Left forelimb (tissue), 1 donor: ENCODE measurements at places on chromosomes 1 and 21.

DNA sequence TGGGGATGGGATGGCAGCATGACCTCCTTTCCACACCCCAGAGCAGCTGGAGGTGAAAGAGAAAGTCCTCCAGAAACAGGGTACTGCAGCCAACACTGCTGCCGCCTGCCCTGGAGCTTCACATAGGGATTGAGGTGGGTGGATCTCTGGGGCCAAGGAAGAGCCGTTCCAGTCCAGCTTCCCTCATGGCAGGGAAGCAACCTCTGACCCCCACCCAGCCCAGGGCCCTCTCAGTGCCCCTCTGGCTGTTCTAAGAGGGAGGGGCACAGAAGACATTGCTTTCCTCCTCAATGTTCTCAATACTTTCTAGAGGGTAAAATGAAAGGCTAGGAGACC lies 5.7 kb downstream of the KIF21B start:
- DNase-seq, result no peak

DNA sequence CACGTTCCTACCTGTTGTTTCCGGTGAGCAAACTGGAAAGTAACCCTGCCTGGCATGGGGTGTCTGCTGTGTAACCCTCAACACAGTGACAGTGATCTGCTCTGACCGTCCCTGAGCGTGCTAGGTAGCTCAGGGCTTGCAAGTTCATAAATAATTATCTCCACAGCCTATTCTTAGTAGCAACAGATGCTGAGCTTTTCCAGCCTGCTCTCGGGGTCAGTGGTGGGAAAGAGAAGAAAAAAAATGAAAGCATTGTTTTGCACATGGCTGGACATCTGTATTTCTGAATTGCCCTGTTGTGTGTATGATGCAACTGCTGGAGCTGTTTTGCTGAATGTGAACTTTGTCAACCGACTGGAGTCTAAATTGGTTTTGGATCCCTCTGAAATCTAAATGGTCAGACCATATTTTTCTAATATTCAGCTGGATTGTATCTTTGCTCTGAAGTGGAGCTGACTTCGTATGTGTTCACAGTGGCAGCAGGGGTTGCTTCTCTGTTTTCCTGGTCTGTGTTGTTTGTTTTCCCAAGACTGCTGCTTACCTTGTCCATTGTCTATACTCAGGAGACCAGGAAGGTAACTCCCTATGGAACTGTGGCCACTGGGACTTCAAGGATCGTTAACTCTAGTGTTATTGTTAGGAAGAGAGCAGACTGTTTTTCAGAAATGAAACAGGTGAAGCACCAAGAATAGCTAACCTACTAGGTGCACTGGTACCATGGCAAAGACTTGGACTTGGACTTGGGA lies 27.0 kb downstream of the TGFB2 start:
- no peak for DNase-seq

DNA sequence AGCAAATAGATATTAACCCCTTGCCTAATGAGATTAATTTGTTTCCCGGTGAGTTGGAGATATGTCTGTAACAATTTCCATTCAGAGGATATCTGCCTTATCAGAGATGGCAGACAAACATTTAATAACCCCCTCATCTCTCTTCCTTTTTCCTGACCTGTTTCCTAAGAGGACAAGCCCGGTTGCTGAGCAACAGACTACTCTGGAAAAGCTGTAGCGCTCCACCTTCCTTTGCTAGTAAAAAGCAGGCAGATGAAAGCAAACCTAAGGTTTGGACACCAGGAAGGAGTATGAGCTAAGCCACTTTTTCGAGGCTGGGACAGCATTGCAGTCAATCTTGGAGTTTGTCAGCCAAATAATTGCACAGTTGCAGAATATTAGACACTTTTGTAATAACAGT lies 82.4 kb downstream of the RGS21 start:
- DNase-seq, result no peak

DNA sequence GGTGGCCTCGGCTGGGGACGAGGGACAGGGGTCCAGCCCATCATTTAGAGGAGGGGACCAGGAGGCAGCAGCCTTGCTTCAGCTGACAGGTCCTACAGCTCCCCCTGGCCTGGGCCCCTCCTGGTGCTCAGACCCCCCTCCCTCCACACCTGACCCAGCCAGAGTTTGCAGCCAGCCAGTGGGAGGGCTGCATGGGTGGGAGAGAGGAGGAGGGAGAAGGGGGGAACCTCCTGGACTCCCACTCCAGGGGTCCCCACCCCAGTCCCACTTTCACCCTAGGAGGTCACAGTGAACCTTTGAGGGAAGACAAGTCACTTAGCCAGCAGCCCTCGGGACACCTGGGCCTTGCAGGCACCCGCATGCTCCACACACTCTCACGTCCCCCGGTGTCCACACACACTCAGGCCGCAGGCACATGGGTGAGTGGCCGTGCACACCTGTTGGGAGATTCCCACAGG lies 108.9 kb upstream of the ZBTB40 start:
- no peak for DNase-seq

- no peak for DNase-seq
Observed at GRCh38 chr1:91631718-91632330, 131.2 kb downstream of the CDC7 start.

DNA sequence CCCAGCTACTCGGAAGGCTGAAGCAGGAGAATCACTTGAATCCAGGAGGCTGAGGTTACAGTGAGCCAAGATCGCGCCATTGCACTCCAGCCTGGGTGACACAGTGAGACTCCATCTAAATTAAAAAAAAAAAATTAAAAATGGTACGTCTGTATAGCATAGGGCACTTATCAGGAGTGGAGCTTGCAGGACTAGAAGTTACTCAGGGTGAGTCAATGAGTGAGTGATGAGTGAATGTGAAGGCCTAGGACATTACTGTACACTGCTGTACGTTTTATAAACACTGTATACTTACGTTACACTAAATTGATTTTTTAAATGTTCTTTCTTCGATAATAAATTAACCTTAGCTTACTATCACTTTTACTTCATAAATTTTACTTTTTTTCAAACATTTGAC lies 183.6 kb downstream of the NR5A2 start:
- no peak for DNase-seq

DNA sequence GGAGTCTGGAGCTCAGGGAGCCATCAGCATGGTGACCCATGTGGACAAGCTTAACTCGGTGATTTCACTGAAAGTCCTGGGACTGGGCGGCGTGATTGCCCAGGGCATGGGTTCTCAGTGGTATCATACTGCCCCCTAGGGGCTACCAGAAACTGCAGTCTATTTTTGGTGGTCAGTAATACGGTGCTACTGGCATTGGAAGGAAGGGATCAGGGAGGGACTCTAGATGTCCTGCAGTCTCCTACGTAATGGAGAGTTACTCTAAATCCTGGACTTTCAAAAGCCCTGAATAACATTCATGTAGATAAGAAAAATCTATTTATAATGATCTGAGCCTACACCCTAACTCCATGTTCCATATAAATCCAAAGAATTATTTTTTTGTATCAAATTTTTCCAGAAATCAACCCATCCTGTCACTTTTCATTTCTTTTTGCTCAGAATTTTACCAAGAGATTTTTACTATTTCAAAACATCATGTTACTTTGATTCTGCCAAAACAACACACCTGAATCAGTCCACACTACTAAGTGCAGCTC lies 37.3 kb downstream of the PABPC4 start:
- no peak for DNase-seq

DNA sequence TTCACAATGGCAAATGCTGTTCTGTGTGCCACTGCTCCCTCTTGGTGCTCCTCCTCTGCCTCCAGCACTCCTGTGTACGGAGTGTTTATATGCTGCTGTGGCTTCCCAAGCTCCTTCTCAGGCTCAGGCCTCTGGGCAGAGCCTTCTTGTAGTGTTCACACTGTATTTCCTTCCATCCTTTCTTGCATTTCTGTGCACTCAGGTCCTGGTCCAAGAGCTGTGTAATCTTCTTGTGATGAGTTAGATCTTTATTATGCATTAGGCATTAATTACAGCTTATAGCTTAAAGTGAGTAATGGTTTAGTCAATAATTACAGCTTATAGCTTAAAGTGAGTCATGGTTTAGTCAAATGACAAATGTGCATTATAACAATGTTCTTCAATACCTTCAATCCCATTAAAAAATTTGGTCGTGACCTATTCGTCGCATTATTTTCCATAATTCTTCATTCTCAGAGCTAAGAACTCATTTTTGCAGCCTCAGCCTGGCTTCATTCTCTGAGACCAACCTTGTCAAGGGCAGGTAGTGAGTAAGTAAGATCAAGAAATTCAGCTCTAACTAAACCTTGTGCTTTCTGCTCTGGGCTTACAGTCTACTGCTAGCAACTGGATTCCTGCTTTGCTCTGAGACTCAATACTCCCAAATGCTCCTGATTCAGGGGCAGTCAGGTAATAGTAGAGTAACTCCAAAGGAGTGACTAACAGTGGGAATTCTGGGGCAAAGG lies 154.5 kb upstream of the SPAG17 start:
- DNase-seq, result no peak

- DNase-seq, result no peak
Observed at GRCh38 chr1:11691928-11692711, 610 bp downstream of the DRAXIN start.

DNA sequence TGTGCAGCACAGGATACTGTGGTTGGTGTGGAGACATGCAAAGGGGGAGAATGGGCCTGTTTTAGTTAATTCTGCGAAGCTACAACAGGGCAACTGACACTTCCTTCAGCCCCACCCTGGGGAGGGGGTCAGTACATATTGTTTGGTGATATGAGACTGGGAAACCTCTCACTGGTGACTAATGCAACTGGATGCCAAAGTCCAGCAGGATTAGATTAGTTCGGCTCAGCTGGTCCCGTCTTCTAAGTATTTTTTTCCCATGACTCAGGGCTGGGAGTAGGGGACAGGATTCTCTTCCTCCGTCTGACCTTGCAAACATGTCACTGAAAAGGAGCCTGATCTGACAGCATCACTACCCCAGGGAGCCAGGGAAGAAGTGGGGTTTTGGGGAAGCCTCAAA lies 43.0 kb downstream of the PLXNA2 start:
- no peak for DNase-seq

- no peak for DNase-seq
Observed at GRCh38 chr1:231428377-231428776, 6.3 kb upstream of the EGLN1 start.
